ENCODE measurements at places on chromosomes 2 and 18.

DNA sequence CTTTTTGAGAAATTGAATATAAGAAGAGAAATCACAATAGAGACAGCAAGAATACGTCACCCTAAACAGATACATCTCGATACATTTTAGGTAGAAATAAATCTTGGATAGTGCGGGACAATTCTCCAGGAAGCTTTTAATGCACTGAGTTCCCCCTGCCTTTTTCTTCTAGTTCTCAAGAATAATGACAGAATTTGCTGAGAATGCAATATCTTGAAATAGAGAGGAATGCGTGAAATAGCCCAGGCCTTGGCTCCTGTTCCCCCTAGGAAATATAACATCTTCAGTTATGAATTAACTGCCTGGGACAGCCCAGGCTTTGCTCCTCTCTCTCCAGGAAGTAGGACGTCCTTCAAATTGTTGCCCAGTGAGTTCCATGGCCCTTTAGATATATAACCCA is 7.6 kb upstream of the NRXN1 start:
- DNase-seq, result no peak

- DNase-seq, result no peak
Observed at GRCh38 chr2:187959821-187960220, 331.9 kb upstream of the GULP1 start.

- no peak for DNase-seq
Observed at GRCh38 chr2:8575038-8575833, 106.6 kb upstream of the ID2 start.

DNA sequence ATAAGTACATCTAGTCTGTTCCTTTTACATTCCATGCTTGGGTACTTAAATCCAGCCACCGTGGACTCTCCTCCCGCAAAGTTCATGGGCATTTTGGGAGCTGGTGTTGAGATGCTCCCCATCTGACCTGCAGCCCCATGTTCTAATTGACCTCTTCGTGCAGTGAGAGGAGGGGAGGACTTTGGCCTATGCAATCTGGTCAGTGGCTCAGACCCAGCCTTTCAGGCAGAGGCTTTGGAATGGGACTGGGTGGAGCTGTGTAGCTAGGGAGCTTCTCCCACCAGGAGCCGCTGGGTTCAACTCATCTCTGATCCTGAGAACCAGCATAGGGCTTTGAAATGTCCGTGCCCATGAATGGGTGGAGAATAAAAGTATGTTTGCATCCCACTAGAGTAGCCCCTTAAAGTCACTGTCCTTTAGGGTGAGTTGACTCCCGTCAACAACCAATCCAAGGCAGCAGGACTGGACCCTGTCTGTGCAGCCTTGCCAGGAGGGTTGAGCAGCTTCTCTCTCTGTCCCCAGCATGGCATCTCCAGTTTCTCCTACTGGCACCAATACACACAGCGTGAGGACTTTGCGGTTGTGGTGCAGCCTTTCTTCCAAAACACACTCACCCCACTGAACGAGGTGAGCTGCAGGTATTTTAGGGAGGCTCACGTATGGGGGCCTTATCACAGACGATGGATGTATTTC is 120.0 kb upstream of the PPP1CB start:
- DNase-seq, result no peak

GRCh38 chr18:61608316-61608715 is 275.1 kb downstream of the CDH20 start:
- no peak for DNase-seq

- DNase-seq, result no peak
Observed at GRCh38 chr2:208880171-208880570, 473.6 kb downstream of the PTH2R start.

GRCh38 chr2:113910110-113910717 is 20.3 kb downstream of the ACTR3 start:
- no peak for DNase-seq

All from erythroblast (primary cell).